WERI-Rb-1 (cell line): ENCODE measurements at places on chromosomes 2 and 18.

DNA sequence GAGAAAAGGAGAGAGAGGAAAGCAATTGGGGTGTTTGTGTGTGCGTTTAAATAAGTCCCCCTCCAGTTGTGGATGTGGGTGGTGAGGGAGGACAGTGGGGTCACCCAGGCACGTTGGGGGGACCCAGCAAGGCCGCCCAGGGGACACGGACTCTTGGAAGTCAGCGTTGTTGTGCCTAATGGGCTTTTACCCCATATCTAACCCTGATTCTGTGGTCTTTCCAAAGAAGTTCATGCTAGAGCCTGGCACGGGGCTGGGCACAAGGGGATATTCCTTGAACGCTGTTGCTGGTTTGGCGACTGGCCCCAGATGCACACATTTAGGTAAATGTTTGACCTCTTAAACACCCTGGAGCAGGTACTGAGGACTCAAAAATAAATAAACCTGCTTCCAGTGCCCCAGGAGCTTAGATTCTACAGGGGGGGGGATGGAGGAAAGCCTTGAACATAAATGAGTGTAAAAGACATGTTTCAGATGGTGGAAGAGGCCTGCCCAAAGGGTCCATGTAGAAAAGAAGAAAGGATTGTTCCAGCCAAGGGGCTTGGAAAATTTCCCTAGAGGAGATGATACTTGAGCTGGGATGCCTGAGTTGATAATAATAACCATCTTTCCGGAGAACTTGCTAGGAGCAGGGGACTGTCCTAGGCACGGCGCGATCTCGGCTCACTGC is 97.7 kb upstream of the SIX3 start:
- no peak for DNase-seq

GRCh38 chr2:64582774-64583340 is 58.7 kb downstream of the AFTPH start:
- no peak for DNase-seq

GRCh38 chr2:180367815-180368214 is 360.7 kb upstream of the CWC22 start:
- DNase-seq, result no peak

DNA sequence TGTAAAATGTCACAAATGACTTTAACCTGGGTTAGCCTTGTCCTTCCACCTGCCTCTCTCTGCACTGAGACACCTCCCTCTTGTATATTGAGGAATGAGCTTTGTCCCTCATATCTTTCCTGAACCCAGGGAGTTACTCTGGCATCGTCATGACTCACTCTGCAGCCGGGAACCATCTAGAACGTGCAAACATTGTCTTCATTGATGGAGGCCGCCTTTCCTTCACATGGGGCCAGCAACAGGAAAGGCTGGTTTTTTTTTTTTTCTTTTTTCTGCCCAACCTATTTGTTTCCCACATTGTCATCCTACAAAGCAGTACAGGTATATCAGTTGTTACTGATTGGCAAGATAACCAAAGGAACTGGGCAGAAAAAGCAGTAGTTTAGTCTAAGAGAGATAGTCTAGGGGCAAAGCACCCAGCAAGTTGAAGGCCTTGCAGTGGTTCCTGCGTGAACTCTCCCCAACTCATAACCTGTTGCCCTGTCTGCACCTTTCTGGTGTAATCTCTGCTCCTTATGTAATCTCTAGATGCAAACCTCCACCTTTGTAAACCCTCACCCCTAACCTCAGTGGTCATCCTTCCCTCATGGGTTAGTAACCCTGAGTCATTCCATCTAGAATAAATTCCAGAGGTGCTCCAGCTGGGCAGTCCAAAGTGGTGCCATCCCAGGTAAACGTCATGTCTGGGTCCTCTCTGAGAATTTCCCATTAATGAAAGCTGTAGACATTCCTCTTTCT is 38.3 kb downstream of the SLC40A1 start:
- DNase-seq, result no peak

DNA sequence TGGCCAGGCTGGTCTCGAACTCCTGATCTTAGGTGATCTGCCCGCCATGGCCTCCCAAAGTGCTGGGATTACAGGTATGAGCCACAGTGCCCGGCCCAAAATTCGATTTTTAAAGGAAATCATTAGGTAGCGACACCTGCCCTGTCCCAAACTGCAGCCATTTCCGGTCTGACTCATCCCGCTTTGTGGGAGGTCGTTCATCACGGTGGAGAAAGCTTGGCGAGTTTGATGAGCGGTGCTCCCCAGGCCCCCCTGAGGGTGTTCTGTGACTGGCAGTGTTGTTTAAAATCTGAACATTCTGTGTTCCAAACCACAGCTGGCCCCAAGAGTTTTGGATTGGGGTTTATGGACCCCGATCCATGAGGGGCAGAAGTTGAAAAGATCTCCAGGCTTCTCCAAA is 53.0 kb upstream of the GLI2 start:
- no peak for DNase-seq

DNA sequence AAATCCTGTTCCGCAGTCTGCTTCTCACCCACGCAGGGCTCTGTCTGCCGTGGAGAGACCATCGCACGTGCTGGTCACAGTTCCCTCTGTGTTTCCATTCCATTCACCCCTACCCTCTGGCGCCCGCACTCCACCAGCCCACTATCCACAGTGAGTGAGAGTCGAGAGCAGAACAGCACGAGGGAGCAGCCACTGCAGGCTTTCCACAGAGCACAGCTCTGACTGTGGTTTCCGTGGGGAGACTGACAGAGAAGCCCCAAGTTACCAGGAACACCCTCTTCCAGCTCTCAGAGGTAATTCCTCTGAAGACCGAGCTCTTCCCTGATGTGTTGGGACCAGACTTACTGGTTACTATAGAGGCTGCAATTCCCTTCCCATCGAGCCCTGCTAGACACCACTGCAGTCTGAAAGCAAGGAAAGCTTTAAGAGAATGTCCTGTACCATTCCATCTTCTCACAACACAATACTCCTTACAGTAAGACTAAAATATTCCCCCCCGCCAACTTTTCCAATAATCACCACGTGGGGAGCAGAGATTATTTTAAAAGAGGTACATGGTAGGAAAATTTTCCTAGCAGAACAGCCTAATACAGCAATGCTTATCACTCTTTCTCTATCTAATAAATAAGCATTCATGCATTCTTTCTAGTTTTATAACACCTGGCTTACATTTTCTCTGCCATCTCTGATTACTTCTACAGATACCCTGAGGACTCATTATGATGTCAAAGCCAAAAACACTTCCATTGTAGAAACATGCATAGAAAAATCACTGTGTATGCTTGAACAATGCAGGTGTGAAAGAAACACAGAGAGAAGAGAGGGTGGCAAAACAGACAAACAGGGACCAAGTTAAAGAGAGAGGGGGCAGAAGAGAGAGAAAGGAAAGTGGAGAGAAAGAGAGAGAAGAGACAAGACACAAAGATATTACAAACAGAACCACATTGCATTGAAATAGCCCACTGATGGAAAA is 4.7 kb downstream of the MYT1L start:
- DNase-seq, result no peak

- DNase-seq, result no peak
Measured at GRCh38 chr2:161077367-161078210, 82.6 kb upstream of the TANK start.

DNA sequence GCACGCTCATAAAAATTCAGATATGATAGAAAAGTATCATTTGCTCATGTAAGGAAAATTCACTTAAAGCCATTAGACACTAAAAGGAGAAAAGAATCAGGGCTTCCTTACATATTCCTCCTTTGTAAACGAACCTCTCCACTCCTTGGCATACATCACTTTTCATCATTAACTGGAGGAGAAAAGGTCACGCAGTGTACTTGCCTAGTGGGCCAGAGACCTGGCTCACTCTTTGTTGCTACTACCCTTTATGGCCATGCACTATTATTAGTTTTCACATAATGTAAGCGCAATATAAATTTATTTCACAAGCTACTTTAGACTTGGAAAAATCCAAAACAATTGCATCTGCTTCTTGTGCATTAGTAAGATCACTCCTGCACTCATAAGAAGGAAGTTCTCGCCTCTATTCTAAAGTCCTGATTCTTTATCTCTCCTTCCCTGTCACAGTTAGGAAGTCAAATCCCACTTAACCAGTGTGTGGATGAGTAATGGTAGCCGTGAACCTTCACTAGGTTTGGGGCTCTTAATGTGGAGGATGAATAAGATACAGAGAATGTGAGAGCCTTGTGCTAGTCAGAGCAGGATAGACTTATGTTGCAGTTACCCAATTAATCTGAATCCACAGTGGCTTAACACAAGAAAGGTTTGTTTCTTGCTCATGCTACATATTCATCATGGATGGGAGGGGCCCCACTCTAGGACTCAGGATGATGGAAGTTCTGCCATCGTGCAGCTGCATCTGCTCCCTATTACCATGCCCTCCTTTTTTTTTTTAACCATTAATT is 115.0 kb upstream of the GLS start:
- DNase-seq, result no peak

DNA sequence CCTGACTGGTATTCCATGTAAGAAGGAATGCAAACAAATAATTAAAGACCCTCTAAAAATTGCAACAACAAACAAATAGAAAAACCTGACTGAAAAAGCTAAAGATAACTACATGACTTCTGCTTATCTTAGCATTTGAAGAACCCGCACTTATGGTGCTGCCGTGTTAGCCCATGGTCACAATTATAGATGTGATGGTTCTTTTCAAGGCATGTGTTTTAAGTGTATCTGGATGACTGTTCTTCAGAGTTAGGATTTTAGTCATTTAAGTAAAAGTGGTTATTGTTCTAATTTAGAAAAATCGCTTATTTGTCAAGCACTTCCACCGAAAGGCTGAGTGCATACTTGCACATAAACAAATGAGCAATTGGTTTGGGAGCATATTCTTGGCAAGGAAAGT is 77.3 kb downstream of the CPS1 start:
- no peak for DNase-seq

GRCh38 chr2:117523267-117523666 is 291.2 kb upstream of the DDX18 start:
- DNase-seq, result no peak

DNA sequence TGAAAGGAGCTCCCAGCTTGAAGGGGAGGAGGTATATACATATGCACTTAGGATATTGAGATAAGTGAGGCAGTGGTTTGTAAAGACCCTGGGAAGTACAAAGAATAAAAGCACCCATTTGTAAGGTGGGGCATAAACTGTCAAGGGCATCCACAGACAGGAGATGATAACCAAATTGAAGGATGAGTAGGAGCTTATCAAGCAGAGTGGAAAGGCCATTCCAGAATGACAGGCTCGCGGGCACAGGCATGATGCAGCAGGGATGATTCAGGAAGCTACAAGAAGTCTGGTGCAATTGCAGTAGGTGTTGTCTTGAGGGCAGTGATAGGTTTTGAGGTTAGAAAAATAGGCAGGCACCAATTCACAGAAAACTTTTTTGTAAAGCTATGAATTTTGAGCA is 504.8 kb downstream of the PIK3C3 start:
- no peak for DNase-seq

- no peak for DNase-seq
Measured at GRCh38 chr2:191197096-191197495, 46.3 kb upstream of the STAT4 start.

GRCh38 chr18:36633961-36634412 is 194.8 kb downstream of the TPGS2 start:
- no peak for DNase-seq

DNA sequence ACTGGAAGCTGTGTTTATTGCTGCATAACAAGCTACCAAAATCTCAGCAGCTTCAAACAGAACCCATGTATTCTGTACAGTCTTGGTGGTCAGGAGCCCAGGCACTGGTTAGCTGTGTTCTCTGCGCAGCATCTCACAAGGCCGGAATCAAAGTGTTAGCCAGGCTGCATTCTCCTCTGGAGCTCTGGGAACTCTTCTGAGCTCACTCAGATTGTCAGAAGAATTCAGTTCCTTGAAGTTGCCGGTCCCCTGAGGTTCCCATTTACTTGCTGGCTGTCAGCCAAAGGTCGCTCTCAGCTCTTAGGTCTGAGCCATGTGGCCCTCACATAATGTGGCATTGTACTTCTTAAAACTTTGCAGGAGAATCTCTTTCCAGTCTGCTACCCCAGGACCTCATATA is 123.6 kb upstream of the SMIM21 start:
- no peak for DNase-seq

GRCh38 chr18:70291295-70291574 is 2.4 kb downstream of the SOCS6 start:
- DNase-seq, result peak; percentile 12

DNA sequence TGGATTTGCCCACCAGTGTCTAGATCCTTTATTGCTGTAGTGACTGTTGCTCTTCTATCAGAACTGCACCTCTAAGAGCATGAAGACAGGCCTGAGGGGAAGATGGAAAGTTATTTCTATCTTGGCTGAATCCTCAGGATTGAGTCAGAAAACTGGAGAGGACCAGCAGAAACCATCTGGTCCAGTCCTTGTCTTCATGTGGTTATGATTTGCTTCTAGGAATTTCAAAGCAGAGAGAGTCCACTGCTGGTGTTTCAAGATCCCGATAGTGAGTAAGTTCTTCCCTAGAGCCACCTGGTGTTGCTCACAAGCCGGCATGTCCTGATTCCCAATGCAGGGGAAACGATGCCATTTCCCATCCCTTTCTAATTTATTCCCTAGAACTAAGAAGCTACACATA is 84.2 kb downstream of the NCKAP5 start:
- no peak for DNase-seq

DNA sequence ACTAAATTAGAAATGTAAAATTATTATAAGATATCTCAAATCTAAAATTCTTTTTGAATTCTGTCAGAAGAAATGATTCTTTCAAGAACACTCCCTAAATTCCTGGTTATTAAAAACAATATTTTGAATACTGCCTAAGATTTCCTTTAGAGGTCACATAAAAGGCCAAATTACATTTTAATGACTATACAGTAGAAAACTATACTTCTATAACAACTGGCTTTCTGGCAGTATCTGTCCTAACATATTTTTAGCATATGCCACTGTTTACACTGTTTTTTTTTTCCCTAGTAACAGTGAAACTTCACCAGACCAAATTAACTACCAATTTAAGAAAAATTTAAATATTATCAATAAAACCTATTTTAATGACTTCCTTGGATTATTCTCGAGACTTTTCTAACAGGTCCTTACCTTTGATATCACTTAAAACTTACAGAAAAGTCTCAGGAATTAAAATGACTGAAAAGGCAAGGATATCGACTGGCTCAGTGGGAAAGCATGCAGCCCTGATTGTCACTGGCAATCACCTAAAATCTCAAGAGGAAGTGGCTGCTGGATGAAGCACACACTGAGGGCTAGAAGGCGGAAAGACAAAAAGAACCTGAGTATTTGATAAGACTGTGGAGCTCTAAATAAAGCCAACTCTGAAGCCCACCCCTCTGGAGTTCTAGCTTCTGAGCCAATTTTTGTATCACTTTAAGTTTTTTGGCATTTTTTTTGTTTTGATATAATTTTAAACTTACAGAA is 59.6 kb downstream of the SPIRE1 start:
- DNase-seq, result no peak
